Cardiac fibroblast (primary cell): ENCODE measurements at places on chromosomes 4 and X.

DNA sequence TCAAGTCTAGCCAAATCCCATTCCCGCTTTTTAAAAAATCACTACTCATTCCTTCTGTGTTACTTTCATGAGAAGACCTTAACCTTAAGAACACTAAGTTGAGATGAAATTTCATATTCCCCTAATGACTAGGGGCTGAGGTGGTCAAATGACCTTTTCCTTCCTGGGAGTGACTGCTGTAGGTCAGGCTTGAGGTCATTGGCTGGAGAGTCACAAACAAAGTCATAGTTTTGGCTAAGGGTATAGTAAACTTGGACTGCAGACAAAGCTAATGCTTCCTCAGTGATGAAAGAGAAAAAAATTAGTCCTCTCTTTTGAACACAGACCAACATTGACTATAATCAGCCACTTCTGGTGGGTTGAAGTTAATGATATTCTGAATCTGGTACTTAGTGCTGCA is 16.0 kb upstream of the FGF2 start:
- peak; percentile 65 for DNase-seq

DNA sequence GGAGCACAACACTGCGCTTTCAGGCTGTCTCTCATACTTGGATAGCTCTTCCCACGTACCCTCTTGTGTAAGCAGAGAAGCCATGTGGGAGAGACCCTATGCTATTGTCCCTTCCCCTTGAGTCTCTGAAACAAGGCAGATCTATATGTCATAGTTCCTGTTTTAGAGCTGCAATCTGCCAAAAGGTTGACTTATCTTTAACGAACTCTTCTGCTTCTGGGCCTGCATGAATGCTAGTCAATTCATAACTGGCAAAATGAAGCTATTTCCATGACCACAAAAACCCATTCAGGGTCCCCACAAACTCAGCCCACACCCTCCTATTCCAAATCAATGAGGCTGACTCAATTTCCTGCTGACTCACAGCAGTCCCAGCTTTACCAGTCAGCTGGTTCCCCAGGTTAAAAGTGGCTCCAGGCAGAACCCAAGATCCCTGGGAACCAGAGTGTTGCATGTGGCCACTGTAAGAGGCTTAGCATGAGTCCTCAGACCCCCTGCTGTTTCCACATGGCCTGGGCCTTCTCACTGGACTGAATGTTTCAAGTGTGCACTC is 25.3 kb upstream of the SOD3 start:
- peak; percentile 46 for DNase-seq

DNA sequence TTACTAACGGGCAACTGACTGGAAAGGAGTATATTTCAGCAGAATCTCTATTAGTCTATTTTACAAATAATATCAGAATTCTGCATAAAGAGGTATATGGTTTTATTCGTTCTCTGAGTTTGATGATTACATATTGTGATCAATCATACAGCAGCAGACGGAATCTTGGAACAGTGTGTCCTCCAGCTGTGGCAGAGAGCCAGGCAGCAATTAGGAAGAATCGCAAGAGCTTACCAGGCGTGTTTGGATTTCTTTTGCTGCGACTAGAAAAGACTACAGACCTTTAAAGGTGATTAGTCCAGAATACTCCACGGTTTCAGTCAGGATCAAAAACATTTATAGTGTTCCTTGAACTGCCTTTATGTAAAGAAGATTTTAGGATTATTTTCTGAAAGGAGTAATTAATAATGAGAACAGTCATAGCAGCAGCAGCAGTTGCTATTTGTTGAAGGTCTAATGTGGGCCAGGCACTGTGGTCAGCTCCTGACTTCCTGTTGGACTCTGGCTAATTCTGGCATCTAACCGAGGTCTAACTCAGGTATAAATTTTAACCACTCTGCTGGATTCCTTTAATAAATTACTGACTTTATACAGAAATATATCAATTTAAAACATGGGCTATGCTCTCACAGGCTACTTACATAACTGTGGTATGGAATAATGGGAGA is 225.3 kb upstream of the CXorf66 start:
- peak; percentile 7 for DNase-seq

GRCh38 chr4:17635056-17635455 is 20.6 kb downstream of the MED28 start:
- DNase-seq, result no peak

GRCh38 chr4:121307445-121308327 is 73.1 kb downstream of the QRFPR start:
- peak; percentile 72 for DNase-seq

DNA sequence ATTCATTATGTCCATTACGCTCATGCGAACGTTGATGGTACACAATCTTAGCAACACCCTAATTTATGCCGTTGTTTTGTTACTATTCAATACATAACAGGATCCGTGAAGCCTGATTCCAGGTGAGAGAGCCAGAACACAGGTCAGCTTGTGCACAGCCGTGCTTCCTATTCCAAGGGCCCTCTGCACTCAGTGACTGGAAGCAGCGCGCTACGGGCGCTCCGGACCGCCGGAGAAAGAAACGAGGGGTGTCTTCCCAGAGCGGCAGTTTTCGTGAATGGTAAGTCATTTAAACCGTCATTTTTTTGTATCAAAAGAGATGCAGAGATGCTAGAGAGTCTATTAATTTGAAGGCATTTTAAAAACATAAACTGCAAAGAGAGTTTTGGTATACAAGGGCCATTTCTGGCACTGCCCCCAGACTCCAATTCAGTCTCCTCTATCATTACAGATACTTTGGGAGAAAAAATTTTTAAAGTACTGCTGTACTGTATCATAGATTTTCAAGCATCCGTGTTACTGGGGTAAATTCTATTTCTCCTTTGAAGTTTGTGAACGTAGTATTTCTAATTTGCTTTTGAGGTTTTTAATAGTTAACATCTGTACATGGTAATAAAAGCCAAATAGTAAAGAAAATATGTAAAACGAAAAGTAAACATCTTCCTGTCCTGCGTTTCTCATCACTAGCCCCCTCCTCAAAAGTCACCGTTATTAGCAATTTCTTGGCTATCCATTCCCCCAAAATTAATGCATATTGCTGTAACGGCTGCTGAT is 6.6 kb downstream of the SLC25A5 start:
- DNase-seq, result no peak

DNA sequence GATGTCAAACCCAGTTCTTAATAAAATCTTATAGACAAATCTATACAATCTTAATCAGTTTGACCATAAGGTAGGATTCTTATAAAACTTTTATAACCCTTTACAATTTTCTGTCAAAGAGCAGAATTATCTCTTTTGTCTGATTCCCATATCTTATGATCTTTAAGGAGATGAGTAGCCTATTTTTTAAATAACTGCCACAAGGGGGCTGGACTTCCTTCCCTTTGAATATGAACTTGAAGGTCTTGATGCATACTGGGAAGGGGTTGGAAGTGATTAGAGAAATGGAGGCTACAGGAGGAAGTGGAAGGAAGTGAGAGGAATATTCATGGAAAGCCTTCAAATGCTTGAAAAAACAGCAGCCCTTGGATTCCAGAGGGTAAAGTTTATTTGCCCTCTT is 111.1 kb downstream of the APOOL start:
- no peak for DNase-seq

GRCh38 chr4:150108691-150109090 is 30.4 kb downstream of the DCLK2 start:
- no peak for DNase-seq

GRCh38 chrX:14303891-14304290 is 225.4 kb upstream of the GLRA2 start:
- no peak for DNase-seq

- DNase-seq, result no peak
These were observed 919 bp downstream of the SOWAHD start for GRCh38 chrX:119759248-119759766.
